Lung (tissue), 17 donors: ENCODE measurements at places on chromosomes 12 and 14.

- no peak overlapping the region for H3K27ac ChIP-seq
- no peaks in the 10 kb centered on the region for H3K4me1 ChIP-seq
- H3K4me3 ChIP-seq = no peak overlapping the region
- no peaks in the 10 kb centered on the region for H3K36me3 ChIP-seq
- DNase-seq = no peak
- H3K27me3 ChIP-seq = no peaks in the 10 kb centered on the region
These were observed 17.0 kb downstream of the OR8S1 start for GRCh38 chr12:48542300-48542928.

- H3K27ac ChIP-seq = peak within 1 kb of the TSS; percentile 99
- H3K36me3 ChIP-seq = no peaks in the 10 kb centered on the region
- peak within 1 kb of the TSS; percentile 78 for H3K4me3 ChIP-seq
- H3K4me1 ChIP-seq = peaks cover 7% of the 10 kb centered on the region
These were observed at the start of gene EEA1 for GRCh38 chr12:92928962-92929915. EEA1 (minus strand) TSS chr12:92929295; CDS start chr12:92929066, 229 bp downstream.

DNA sequence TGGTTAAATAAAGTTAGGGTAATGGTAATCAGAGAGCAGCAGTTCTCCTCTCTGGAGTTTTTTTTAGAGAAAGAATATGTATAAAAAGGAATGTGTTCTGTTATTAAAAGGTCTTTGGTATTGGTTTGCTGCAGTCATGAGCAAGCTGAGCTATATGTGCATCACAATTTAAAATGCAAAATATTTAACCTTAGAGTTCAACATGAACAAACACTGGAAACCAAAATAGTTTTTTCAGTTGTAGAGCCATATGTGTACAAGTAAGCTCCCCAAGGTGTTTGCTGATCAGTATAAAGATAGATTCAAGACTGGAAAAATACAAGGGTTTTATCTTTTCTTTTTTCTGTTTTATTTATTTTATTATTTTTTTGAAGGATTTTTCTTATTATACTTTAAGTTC, 245.0 kb downstream of the NUBPL start:
- H3K36me3 ChIP-seq = no peaks in the 10 kb centered on the region
- H3K27me3 ChIP-seq = no peaks in the 10 kb centered on the region
- H3K4me1 ChIP-seq = no peaks in the 10 kb centered on the region
- H3K4me3 ChIP-seq = no peak overlapping the region

GRCh38 chr14:101073598-101073965, 170.1 kb upstream of the RTL1 start:
- no peak for DNase-seq
- no peak overlapping the region for H3K27ac ChIP-seq
- H3K27me3 ChIP-seq = peaks cover 20% of the 10 kb centered on the region
- peaks cover 42% of the 10 kb centered on the region for H3K4me1 ChIP-seq
- H3K36me3 ChIP-seq = no peaks in the 10 kb centered on the region

- DNase-seq = peak; percentile 70
- no peaks in the 10 kb centered on the region for H3K4me1 ChIP-seq
- no peaks in the 10 kb centered on the region for H3K27me3 ChIP-seq
- H3K27ac ChIP-seq = peak overlapping the region; percentile 89
These were observed 891 bp downstream of the PLEKHA5 start for GRCh38 chr12:19130224-19131024.

- H3K4me1 ChIP-seq = peaks cover 9% of the 10 kb centered on the region
- no peak overlapping the region for H3K4me3 ChIP-seq
- no peaks in the 10 kb centered on the region for H3K27me3 ChIP-seq
- DNase-seq = no peak
These were observed 70.0 kb downstream of the CHST11 start for GRCh38 chr12:104526751-104527150.

GRCh38 chr12:132651444-132652100, 33.0 kb downstream of the P2RX2 start:
- H3K4me1 ChIP-seq = no peaks in the 10 kb centered on the region
- no peak overlapping the region for H3K4me3 ChIP-seq
- H3K36me3 ChIP-seq = peaks cover 21% of the 10 kb centered on the region

- no peaks in the 10 kb centered on the region for H3K36me3 ChIP-seq
- no peaks in the 10 kb centered on the region for H3K27me3 ChIP-seq
- DNase-seq = no peak
- no peak overlapping the region for H3K4me3 ChIP-seq
- peaks cover 10% of the 10 kb centered on the region for H3K4me1 ChIP-seq
These were observed 46.9 kb downstream of the PRMT8 start for GRCh38 chr12:3537719-3538465.

DNA sequence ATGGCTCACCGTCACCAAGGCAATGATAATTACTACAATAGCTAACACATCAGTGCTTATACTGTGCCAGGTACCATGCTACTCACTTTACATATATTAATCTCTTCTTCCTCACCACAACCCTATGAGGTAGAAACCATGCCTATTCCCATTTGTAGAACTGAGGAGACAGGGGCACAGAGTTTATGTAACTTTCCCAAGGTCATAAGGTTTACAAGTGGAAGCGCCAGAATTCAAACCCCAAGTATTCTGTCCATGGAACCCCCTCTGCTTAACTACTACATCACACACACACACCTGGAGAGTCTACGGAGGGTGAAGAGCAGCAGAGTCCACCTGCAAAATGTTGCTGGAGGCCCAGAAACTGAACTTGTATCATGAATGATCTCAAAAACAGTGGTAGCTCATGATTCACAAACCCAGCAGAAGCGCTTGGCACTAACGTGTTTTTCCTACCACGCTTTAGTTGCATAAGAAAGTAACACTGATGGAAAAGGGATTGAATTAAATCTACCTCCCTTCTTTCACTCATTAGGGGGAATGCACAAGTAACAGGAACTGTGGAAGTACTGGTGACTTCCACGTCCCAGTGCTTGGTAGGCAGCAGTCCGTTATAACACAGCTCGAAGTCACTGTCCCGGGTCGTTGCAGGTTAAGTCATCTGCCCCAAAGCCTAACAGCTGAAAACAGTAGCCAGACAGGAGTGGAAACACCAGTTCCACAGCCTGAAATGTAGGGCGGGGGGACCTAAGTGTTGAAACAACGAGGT, 2.0 kb downstream of the ITPR2 start:
- H3K4me3 ChIP-seq = no peak overlapping the region
- no peaks in the 10 kb centered on the region for H3K36me3 ChIP-seq
- H3K27me3 ChIP-seq = no peaks in the 10 kb centered on the region
- H3K4me1 ChIP-seq = peaks cover 7% of the 10 kb centered on the region

- H3K27ac ChIP-seq = no peak overlapping the region
- H3K4me1 ChIP-seq = no peaks in the 10 kb centered on the region
- DNase-seq = no peak
- H3K4me3 ChIP-seq = no peak overlapping the region
These were observed 29.2 kb downstream of the TMEM229B start for GRCh38 chr14:67459336-67459735.

DNA sequence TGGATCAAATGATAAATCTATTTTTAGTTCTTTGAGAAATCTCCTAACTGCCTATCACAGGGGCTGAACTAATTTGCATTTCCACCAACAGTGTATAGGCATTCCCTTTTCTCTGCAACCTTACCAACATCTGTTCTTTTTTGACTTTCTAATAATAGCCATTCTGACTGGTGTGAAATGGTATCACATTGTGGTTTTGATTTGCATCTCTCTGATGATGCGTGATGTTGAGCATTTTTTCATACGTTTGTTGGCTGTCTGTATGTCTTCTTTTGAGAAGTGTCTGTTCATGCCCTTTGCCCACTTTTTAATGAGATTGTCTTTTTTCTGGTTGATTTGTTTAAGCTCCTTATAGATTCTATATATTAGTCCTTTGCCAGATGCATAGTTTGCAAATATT, 67.1 kb downstream of the IFNG-AS1 start:
- H3K27me3 ChIP-seq = no peaks in the 10 kb centered on the region
- no peak overlapping the region for H3K4me3 ChIP-seq
- no peak for DNase-seq
- no peaks in the 10 kb centered on the region for H3K36me3 ChIP-seq
- no peaks in the 10 kb centered on the region for H3K4me1 ChIP-seq

DNA sequence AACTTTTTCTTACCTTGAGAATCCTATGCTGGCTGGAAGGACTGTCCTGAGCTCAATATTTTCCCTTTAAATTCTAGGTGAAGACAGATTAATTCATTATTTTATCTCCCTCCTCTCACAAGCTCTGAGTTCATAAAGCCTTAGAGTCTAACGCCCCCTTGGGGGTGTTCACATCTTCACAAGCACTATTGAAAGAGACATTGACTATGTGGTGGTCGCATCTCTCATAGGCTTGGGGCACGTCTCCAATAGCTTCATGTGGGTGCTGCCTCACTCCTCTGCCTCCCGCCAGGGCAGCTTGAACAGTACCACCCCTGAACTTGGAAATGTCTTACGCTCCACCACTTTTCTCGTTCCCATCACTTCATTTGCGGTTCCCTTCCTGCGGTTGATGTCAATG, 106.2 kb downstream of the UNC79 start:
- no peaks in the 10 kb centered on the region for H3K4me1 ChIP-seq
- H3K27me3 ChIP-seq = no peaks in the 10 kb centered on the region
- peak; percentile 7 for DNase-seq
- H3K36me3 ChIP-seq = no peaks in the 10 kb centered on the region
- H3K27ac ChIP-seq = no peak overlapping the region

- no peaks in the 10 kb centered on the region for H3K36me3 ChIP-seq
- peaks cover 2% of the 10 kb centered on the region for H3K27me3 ChIP-seq
- no peak overlapping the region for H3K27ac ChIP-seq
These were observed 123.3 kb downstream of the KCNA5 start for GRCh38 chr12:5166976-5167375.

- no peak overlapping the region for H3K27ac ChIP-seq
- no peaks in the 10 kb centered on the region for H3K36me3 ChIP-seq
- H3K27me3 ChIP-seq = no peaks in the 10 kb centered on the region
- H3K4me3 ChIP-seq = no peak overlapping the region
- no peaks in the 10 kb centered on the region for H3K4me1 ChIP-seq
These were observed 7.9 kb downstream of the OR10P1 start for GRCh38 chr12:55644591-55644990.

DNA sequence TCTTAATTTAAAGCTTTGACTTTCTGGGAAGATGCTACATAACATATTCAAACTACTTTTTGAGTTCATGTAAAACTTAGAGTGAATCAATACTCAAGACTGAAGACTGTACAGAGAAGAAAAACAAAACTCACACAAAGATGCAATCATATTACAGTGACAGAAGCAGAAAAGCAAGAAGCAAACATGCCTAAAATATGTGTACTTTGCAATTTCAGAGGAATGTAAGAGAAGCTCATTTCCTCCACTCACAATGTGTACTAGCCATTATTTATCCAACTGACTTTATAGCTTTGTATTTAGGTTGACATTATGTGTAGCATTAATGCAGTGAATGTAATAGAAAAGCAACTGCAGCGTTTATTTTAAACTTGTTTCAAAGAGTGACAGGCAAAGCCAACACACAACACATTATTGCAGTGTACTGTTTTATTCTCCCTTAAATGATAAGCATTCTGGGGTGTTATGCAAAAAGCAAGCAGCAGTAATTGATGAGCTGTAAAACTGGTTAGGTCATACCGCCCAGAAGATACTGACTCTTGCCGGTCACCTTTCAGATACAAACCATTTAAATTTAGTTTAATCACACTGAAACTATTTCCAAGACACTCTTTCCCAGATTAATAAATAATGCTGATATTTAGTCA, 88.2 kb upstream of the PAWR start:
- no peaks in the 10 kb centered on the region for H3K27me3 ChIP-seq
- H3K36me3 ChIP-seq = peaks cover 10% of the 10 kb centered on the region
- peak; percentile 64 for DNase-seq
- H3K27ac ChIP-seq = no peak overlapping the region
- H3K4me3 ChIP-seq = no peak overlapping the region
- H3K4me1 ChIP-seq = no peaks in the 10 kb centered on the region

- no peak for DNase-seq
- peaks cover 5% of the 10 kb centered on the region for H3K4me1 ChIP-seq
- no peak overlapping the region for H3K27ac ChIP-seq
- H3K36me3 ChIP-seq = no peaks in the 10 kb centered on the region
These were observed 179.6 kb downstream of the ADGRD1 start for GRCh38 chr12:131133015-131133905.

DNA sequence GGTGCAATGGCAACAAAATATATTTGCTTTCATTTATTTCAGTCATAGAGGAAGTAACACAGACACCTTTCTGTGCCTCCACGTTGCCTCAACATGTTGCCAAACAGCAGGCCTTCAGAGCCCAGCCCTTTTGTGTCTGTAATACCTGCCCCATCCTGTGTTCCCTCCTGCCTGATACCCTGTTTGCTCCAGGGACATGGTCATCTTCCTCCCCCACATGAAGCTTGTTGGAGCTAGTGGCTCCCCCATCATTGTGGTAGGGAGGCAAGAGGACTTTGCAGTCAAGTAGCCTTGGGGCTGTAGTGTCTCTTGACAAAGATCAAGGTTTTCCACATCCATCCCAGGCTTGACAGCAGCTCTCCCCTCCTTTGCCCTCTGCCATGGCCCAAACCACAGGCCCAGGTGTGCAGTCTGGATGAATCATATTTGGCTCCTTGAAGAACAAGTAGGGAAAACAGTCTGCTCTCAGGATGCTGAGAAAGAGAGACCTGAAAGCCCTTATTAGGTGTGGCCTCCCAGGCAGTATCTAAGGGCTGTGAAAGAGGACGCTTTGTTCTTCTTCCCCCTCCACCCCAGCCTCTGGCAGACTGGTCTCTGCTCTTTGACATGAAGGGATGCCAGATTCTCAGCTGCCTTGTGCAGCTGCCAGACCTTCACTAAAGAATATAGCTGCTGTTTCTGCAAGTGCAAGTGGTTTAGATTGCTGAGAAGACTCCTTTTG, 329.0 kb downstream of the C12orf75 start:
- H3K36me3 ChIP-seq = no peaks in the 10 kb centered on the region
- H3K27me3 ChIP-seq = no peaks in the 10 kb centered on the region
- peak overlapping the region; percentile 3 for H3K27ac ChIP-seq
- no peak overlapping the region for H3K4me3 ChIP-seq
- no peaks in the 10 kb centered on the region for H3K4me1 ChIP-seq
- DNase-seq = peak; percentile 10

- H3K36me3 ChIP-seq = no peaks in the 10 kb centered on the region
- no peak overlapping the region for H3K27ac ChIP-seq
- H3K4me1 ChIP-seq = no peaks in the 10 kb centered on the region
- no peak for DNase-seq
These were observed 17.0 kb downstream of the CLEC14A start for GRCh38 chr14:38238878-38239277.

- no peaks in the 10 kb centered on the region for H3K27me3 ChIP-seq
- H3K27ac ChIP-seq = no peak overlapping the region
- DNase-seq = peak; percentile 46
These were observed 3.1 kb upstream of the HPD start for GRCh38 chr12:121861636-121862254.

DNA sequence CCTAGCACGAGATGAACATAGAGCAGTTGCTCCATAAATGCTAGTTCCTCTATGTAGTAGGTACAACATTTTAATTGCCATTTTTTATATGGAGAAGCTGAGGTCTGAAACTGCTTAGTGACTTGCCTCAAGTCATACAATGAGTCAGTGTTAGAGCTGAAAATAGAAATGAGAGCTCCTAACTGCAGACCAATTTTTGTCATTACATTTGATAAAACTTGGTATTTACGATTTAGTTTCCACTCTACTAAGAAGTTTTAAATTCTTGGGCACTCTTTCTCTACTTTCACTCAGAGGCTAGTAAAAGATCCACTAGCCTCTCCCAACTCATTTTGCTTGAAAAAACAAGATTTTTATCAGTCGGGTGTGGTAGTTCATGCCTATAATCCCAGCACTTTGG, 8.1 kb upstream of the TMED10 start:
- peaks cover 3% of the 10 kb centered on the region for H3K4me1 ChIP-seq
- no peak for DNase-seq
- no peaks in the 10 kb centered on the region for H3K36me3 ChIP-seq
- no peak overlapping the region for H3K27ac ChIP-seq
- H3K4me3 ChIP-seq = no peak overlapping the region
- no peaks in the 10 kb centered on the region for H3K27me3 ChIP-seq
